NCI-H1694 treated with DMSO at 0.1 percent for 48 hours (cell line): ENCODE measurements at places on chromosomes 3 and 15.

GRCh38 chr3:157865352-157866000 lies 240.7 kb downstream of the SHOX2 start:
- DNase-seq = no peak

DNA sequence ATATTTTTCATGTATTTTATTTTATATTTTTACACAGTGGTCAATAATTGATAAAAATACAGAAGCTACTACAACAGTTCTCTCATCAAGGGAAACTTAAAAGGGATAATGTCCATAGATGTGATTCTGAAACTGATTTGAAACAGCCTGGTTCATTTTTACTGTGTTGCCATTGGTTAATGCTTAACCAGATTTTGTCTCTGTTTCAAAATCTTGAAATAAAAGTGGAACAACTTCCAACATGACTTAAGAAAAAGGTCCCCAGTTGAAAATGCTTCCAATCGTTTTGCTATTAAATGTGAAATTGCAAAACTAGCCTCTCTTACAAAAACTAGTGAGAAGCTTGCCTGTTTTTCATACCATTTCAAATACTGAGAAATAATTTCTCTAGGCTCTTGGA lies 240.7 kb downstream of the LPP start:
- DNase-seq = no peak

DNA sequence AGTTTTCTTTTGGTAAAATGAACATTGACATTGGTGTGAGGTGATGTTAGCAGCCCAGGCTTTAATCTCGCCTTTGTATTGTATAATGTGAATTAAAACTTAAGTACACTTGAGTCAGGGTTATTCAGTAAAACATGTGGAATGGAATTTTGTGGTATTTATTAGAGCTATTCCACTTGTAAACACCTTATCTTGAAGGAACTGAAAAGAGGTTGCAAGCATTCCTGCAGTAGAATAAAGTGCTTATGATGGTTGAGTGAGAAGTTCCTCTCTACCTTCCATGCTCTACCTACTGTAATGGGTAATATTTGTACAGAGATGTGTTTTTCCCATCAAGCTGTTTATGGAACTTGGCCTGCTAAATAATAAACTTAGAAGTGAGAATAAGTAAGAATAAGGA lies 36.1 kb downstream of the HMG20A start:
- no peak for DNase-seq

DNA sequence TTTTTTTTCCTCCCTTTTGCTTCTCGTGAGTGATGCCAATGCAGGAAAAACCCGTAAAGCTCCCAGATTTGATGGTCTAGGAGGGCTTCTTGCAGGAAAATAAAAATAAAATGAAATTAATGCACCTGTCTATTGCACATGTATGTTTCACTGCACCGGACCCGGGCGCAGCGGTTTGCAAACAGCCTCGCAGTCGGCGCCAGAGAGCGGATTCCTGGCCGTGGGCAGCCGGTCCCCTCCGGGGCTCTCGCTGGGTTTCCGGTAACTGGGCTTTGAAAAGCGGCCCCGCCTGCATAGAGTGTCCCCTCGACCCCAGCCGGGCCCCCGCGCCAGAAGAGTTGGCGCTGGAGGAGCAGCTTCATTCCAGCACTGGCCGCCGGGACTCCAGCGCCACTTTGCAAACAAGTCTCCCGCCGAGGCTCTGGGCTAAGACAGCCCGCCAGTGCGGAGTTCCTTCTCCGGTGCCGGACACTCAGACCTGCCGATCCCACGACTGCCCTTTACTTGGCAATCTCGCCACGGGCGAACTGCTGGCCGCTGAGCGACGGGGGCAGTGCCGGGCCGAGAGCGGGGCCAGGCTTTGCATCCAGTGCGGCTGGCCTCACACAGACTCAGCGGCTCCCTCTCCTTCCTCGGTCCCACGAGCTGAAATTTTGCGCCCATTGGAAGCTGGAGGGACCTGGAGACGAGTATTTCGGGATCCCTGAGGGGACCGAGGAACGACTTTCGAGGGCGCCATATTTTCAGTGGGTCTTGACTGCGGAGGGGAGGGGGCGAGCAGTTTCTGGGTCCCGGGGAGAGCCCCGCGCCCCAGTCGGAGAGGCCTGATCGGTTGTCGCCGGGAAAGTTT lies 225.9 kb upstream of the C2CD4B start:
- no peak for DNase-seq

DNA sequence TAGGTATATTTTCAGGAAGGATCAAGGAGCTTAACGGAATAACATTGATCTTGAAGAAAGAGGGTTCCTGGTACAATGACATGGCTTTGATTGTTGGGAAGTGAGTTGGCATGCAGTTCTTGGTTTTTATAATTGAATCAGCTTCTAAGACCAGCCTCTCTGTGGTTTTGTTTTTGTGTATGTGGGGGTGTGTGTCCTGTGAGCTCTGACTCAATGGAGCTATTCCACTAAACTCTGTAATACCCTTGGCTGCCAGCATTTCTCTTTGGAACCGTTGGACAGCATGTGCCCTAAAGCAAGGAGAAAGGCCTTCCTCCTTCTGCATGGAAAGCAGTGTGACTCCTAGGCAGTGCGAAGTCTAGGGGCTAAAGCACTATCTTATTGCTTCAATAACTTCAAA lies 124.8 kb downstream of the EDEM1 start:
- no peak for DNase-seq

DNA sequence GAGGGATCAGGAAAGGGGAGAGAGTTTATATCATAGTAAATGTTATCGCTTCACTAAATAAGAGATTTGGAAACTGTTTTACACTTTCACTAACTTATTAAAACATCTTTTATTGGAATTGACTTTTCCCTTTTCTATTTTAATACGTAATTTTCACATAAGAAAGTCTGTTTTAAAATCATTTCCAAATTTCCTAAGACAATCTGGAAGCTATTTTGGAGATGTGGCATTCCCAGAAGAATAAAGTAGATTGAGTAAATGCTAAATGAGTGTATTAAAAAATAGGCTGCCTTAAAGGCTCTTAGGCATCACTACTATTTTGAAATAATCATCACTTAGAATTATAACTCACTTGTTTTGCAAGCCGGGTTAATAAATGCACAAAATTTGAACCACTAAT lies 763.5 kb downstream of the EDEM1 start:
- no peak for DNase-seq

DNA sequence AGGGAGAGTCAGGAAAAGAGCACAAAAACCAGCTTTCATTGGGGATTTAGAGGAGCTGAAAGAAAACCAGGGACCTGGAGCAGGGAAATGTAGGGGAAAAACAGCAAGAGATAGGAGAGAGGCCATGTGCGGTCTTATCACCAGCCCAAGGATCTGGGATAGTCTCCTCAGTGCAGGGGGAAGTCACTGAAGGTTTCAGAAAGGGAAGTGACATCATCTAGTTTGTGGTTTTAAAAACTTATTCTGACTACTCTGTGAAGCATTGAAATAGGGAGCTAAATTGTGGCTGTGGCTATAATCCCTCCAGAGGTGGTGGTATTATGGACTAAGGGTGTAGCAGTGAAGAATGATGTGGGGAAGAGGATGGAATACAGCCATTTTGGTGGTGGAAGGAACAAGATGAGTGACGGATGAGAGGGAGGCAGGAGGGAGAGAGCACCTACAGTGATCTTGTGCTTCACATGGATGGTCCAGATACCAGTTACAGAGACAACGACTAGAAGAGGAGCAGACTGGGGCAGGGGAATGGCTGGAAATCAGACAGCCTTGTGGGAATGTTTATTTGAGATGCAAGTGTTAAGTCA lies 72.7 kb downstream of the HMG20A start:
- no peak for DNase-seq

- no peak for DNase-seq
Measured at GRCh38 chr3:43413676-43414368, 127.5 kb downstream of the SNRK start.

DNA sequence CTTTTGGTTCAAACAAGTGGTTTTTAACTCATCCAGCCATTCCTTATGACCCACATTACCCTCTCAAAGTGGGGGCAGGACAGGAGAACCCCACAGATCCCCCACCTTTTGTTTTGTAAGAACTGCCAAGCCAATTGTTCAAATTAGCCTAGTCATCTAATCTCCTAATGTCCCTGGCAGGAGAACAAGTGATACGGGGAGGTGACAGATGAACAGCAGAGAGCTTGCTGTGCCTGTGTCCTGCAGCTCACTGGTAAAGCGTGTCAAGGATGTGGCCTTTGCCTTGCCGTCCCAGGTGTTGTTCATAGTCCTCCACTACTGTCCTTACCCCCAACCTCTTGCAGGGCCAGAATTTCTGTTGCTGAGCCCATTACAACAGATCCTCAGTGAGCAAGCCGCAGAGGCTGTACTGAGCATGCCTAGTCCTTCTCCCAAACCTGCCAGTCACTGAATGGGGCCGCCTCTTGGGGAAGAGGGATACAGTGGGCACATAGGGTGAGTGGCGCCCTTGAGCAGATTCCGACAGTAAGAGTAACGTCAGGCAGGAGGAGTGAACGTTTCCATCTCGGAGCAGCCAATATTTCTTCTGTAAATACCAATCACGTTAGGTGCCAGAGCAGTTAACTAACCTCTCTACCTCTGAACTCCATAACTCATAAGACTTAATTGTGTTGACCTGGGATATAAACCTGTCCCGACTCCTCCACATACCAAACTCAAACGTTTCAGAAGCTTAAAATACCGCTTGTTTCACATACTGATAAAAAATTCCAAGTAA lies 87.4 kb downstream of the ITPR1 start:
- DNase-seq = no peak

DNA sequence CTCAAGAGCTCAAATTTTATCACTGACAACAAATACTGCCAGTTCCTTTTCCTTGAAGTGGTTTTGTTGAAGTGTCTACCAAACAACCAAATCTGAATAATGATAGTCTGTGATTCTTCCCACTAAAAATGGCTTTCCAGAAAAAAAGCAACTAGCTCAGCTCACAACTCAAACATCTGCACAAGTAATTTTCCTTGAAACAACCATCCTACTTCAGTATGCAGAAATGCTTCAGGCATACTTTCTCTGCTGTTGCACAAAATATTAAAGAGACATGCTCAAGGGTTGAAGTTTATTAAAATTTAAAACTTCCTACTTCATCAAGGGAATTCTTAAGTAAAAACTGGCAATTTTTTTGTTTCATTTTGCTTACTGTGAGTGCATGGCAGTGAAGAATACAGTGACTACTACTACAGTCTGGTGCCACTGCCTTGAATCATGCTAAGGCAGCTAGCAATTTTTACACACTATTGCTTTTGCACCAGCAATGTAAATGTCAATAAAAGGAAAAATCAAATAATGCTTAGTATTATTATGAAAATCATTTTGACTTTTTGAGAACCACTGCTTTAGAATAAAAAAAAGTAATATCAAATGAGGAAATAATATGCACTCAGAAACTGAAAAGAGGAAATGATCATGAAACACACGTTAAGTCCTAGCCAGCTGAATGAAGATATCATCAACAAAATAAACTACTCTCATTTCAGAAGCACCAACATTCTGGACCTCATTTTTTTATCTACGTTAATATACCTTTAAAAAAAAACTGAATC lies 33.6 kb downstream of the VPS13C start:
- no peak for DNase-seq

DNA sequence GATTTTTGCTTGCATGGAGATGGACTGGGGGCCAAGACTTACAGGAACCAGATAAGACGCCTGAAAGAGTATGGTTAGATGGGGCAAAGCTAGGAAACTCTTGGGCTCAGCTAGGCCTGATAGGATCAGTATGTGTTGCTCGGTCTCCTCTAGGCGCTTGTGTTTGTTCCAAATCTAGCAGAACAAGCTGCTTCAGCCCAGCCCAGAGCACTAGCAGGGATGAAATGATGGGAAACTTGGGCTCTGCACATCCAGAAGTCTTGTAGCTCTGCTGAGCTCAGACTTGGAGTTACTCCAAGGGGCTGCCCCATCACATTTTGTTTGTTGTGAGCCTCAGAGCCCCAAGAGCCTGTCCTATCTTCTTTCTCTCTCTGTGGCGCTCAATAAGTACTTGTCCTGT lies 34.7 kb downstream of the FOXL2 start:
- no peak for DNase-seq

DNA sequence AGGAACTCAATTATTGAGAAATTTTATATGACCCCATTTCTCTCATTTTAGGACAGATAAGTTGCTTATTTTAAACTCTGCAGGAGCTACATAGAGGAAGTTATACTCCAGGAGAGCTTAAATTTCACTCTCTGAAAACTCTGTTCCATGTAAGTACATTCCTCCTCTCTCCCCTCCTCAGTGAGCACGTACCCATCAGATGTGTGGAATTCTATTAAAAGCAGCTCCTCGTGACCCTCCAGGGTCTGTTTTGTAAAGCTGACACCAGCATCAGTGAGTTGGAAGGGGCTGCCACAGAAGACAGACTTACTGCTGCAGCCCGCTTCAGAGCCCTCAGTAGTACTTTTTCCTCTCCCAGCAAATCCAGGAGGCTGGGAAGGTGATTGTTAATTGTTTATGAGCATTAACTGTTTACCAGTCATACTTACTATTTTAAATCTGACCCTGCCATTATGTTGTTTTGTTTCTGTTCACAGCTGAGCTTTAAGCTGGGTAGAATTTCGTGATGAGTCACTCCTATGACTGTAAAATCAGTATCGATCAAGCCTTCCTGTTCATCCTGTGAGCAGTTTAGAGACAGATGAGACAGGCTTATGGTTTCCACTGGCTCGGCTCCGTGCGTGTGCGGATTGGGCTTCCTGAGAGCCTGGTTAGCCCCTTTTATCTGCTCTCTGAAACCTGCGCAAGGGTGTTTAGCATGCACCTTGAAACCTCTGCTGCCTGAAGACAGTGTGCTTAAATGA lies 20.4 kb downstream of the IGF1R start:
- no peak for DNase-seq

- DNase-seq = no peak
Measured at GRCh38 chr3:94596141-94596540, 533.3 kb downstream of the NSUN3 start.

DNA sequence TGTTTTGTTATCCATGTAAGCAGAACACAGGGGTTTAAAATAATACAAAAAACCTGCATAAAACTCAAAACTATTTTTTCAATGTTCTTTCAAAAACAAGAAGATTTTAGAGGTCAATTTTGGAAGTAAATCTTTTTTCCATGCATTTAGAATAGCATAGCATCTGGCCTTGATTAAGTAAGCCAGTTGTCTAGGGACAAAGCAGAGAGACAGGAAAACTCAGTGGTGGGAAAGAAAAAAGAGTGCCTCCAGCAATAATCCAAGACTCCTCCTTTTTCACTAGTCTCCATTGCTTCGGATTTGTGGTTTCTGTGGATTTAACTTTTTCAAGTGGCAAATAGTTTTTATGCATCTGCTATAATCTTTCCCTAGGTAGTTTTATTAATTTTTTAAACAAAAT lies 88.9 kb downstream of the SUCNR1 start:
- no peak for DNase-seq

- no peak for DNase-seq
Measured at GRCh38 chr15:89299896-89300295, 34.7 kb downstream of the POLG start.

- DNase-seq = no peak
Measured at GRCh38 chr3:131371688-131372066, 9.9 kb upstream of the NUDT16 start.

DNA sequence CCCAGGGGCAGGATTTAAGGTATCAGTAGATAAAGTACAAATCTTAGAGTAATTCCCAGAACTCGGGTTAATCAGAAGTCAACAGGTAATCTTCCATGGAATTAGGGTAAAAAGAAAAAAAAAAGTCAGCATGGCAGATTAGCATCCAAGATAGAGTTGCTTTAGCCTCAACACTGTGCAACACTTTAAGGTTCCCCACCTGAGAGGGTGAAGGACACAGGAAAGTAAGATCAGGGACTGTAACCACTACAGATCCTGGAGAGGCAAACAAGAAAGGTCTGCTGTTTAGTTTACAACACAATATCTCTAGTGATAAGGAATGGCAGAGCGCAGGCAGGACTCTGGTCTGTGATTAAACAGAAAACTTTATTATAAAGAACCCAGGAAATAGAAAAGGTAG lies 4.1 kb upstream of the PHLDB2 start:
- no peak for DNase-seq

- no peak for DNase-seq
Measured at GRCh38 chr3:58792921-58793451, 126.4 kb upstream of the FAM3D start.
